Left lobe of liver (tissue), 2 donors: ENCODE measurements at places on chromosomes 6 and 20.
A peak's percentile ranks its signal among the peaks of the same experiment; 100 is the strongest.

GRCh38 chr6:42932412-42932811 lies 3.1 kb downstream of the CNPY3 start:
- no peak for DNase-seq

- peak; percentile 23 for DNase-seq
These were observed 14.0 kb upstream of the APMAP start for GRCh38 chr20:25006431-25007167.

DNA sequence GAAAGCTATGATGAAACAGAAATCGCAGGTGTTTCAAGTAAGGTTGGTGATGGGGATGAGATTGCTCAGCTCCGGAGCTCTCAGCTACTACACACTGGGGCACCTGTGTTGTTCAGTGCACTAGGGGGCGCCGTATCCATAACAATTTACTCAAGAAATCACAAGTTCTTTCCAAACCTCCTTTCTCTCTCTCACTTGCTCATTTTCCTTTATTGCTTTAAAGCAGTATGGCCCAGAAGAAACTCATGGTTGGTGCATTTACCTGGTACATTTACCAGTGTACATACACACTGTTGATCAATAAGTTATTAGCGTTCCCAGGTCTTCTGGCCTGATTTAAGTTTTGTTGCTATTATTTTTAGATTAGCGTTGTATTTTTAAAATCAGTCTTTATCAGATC lies 235.2 kb upstream of the TAB2 start:
- DNase-seq, result peak; percentile 76

DNA sequence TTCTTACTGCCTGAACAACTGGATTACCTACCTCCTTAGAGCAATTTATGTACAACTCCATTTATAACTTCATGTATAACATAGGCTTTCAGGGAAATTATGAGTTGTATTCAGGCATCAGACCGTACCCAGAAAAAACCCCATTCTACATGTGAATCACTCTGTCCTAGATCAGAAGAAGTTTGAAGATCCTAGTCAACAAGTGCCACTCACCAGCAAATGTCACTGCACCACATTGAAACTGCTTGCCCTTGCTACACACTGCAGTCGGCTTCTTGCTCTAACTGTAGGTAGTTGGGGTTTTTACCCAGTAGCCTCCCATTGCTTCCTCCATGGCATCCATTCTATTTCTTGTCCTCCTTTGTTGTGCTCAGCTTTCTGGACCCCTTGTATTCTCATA lies 132.4 kb downstream of the DNAH8 start:
- no peak for DNase-seq

GRCh38 chr6:127494240-127494767 lies 24.8 kb downstream of the MTCL3 start:
- no peak for DNase-seq

GRCh38 chr20:11755071-11755841 lies 162.4 kb upstream of the BTBD3 start:
- DNase-seq, result no peak

GRCh38 chr6:108673602-108674001 lies 112.9 kb downstream of the FOXO3 start:
- no peak for DNase-seq

- DNase-seq, result no peak
These were observed 72.6 kb downstream of the HIVEP2 start for GRCh38 chr6:142872376-142872775.

GRCh38 chr6:110090876-110091275 lies 88.6 kb downstream of the WASF1 start:
- DNase-seq, result no peak

DNA sequence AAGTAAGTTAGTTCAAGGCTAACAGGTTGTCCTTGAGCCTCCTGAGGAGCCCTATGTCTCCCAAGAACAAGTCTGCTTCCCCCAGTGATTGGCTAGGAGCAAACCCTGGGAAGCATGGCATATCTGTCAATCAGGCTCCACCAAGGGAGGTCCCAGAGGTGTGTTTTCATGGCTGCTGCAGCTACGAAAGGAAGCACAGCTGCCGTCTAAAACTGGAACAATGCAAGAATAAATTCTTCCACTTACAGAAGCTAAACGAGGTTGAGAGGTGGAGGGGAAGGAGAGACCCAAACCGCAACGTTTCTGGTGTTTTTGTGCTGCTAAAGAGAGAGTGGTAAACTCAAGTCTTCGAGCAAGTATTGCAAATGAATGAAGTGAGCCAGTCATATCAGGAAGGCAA lies 4.9 kb upstream of the PTGIS start:
- no peak for DNase-seq

DNA sequence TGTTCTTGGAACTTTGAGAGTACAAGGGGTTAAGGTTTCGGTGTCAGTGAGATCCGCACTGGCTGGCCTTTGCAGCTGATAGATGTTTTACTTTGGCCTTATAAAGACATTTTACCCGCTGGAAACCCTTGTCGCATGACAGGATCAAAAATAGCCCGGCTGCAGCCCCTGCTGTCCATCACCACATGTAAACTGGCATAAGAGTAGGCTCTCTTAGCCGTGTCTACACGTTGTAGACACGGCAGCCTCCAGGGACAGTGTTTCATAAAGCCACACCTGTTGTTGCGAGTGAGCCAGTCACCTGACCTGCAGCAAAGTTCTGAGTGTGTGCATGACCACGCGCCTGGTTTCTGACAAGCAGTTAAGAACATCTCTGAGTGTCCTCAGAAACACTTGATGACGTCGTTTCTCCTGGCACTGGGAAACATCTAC lies 8.5 kb downstream of the RBM24 start:
- no peak for DNase-seq

DNA sequence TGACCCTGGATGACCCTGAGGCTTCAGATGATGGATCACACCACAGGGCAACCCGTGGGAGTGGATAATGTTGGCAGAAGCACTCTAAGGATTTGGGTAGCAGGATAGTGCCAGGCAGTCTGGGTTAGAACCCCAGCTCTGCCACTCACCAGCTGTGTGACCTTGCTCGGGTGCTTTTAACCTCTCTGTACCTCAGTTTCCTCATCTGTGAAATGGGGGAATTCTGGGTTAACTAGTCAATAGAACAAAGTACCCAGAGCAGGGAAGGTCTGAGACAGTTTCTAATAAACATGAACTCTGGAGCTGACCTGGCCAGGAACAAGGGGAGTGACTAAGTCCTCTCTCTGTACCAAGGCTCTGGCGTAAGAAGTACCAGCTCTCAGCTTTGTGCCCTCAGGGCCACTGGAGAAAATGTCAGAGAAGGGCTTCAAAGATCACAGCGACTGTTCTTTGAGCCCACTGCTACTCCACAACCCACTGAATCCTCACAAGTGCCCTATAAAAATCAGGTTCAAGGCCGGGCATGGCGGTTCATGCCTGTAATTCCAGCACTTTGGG lies 14.7 kb upstream of the NOL4L start:
- no peak for DNase-seq

DNA sequence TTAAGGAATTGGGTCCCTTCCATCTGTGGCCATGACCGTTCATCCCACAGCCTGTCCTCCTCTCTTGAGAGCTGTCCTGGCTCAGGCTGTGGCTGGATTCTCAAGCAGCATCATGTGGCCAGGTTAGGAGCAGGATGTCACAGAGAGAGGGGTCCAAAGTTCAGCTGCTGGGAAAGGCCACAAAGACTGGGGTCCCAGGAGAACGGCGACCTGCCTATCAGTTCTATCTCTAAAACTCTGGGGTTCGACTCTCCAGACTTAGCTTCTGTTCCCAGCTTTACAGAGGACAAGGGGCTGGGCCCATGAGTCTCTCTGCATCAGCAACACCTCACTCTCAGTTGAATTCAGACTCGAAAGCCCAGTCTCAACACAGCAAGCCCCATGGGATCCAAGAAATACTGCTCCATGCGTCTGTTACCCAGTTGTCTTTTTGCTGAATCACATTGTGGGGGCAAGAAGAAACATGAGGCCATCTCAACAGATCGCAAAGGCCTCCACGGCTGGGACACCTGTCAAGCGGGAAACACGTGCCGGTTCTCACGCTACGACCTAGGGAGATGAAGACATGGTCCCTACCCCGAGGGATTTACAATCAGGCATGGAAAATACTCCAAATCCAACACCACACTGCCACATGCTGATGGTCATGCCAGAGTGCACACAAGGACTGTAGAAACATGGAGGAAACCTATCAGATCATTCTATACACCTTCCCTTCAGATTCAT lies 95.4 kb downstream of the SLC22A23 start:
- DNase-seq, result no peak

GRCh38 chr6:155270561-155271091 lies 6.8 kb downstream of the CLDN20 start:
- no peak for DNase-seq

DNA sequence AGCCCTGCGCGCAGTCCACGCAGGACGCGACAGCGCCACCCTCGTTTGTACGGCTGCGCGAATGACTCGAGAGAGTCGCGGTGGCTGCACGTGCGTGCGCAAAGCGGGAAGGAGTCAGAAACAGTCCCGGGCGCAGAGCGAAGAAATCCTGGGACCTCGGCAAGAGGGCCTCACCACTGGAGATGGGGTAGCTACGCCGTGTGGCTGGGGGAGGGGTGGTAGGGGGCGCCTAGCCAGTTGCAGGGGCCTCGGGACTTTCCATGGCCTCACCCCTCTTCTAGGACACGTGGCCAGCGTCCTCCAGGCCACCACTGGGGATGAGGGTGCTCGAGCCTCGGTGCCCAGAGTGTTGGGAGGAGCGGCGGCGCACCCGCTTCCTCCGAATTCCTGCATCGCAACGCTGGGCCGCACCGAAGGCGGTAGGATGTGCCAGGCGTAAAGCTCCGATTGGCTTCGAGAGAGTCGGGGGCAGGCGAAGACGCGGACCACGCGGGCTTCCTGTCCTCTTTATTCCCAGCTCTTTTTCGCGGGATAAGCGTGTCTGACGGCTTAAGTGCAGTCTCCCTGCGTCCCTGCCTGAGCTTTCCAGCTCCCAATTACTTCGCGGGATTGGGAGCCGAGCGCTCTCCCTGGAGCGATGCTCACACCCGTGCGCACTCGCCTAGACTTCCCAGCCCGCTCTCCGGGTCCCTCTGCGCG lies 38.7 kb downstream of the NCR2 start:
- no peak for DNase-seq

DNA sequence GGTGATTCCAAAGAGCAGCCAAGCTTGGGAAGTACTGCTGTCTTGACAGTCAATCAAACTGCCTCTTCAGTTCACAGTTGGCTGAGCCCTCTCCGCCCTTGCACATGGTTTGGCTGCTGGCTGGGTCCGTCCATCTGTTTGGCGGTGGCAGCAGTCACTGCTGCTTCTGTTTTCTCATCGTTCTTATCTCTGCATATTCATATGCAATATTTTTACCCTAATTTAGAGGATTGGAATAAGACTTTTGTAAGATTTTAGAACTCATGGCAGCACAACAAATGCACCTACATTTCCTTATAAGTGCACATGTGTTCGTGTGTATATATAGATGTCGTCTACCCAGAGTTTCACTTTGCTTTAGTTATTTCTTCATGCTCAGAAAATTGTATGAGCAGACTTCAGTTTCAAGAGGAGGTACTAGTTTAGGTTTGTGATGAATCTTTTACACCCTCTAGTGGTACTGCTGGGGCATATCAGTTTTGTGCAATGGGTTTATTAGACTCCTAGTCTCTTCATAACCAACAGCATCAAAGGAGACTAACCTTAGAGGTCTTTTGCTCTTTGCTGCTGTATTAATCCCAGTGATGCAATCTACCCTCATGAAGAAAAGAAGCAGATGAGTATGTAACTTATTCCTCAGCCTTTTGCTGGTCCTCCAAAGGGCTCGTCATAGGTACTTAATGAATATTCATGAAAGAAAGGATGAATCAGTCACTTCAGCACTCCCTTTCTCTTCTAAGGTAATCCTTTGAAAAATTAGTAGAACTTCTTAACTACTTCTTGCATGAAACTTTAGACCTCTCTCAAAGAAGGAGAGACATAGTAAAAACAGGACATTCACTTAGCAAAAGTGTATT lies 44.3 kb downstream of the KHDC1L start:
- no peak for DNase-seq

- no peak for DNase-seq
These were observed 173.5 kb upstream of the IRAK1BP1 start for GRCh38 chr6:78693835-78694234.

- DNase-seq, result no peak
These were observed 16.7 kb upstream of the GCM1 start for GRCh38 chr6:53165293-53165692.

DNA sequence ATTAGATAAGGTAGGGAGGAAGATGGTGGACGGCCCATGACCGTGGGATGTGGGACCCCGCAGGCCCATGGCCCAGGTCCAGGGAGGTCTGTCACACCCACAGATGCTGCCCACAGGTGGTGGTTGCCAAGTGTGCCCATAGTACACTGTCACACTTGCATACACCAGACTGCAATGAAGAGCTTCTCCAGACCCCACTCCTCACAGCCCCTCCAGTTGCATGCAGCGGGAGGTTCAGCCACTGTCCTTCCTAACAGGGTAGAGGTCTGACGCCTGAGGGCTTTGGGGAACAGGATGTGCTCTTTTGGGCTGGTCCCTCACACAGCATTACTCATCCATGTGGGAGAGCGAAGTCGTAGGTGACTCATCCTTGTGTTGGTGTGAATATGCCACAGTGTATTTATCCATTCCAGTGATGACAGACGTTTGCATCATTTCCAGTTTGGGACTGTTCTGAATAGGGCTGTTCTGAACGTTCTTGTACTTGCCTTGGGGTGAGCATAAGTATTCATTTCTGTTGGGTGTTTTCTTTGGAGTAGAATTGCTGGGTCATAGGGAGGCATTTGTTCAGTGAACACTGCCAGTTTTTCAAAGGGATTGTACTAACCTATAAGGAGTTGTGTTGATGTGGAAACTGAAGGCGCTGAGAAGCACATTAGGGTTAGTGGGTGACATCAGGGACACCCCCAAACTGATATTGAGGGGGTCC lies 10.1 kb upstream of the PYGB start:
- DNase-seq, result no peak

GRCh38 chr20:2151858-2152281 lies 50.2 kb downstream of the STK35 start:
- no peak for DNase-seq

DNA sequence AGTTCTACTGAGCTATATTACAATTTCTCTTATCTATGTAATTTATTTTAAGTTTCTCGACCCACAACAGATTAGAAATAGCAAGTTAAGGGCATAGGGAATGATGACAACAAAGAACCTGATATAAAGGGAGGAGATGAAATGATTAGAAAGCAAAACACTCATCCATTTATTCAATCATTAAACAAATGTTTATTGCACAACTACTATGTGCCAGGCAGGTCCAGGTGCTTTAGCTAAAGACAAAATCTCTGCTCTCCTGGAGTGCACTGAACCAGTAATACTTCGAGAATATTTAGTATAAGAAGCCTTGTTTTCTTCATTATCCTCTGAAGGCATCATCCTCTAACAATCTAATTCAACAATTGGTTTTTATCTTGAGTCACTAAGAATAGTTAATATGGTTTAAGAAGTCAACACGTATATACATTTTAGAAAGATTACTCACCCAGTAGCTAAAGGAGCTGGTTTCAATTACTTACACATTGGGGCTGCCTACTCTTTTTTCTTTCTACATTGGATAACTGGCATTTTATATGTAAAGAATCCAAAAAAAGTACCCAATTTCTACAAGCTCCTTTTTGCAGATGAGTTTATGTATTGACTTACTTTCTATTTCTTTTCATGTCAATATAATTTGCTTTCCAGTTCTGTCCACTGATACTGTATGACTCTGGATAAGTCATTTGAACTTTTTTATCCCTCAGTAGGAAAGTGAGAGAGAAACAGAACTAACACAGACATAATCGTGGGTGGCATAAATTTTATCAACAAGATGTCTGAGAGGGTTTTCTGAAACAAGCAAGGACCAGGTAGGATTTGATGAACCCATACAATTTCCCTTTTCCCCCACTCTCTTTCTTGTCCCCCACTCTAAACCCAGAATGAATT lies 312.6 kb downstream of the CLIC5 start:
- no peak for DNase-seq
